ENCODE measurements at places on chromosomes 6 and 20. TPM values are rescaled to one million over a fixed set of nuclear protein-coding genes. Genes with fewer than 3 reads are reported as not detected.

DACT2 gene
- total RNA-seq, result 0.72 TPM

ZNF133 gene
- 29.9 TPM for total RNA-seq

C20orf96 gene
- total RNA-seq, result 0.85 TPM

ANKRD66 gene
- total RNA-seq, result not detected

CST4 gene
- total RNA-seq, result not detected

ASIP gene
- total RNA-seq, result not detected

CASS4 gene
- 0.24 TPM for total RNA-seq

KATNA1 gene
- 17.5 TPM for total RNA-seq

CAP2 gene
- total RNA-seq, result 3.2 TPM

VWA7 gene
- 0.48 TPM for total RNA-seq

NFS1 gene
- 30.9 TPM for total RNA-seq

AP5S1 gene
- 8.5 TPM for total RNA-seq

OOEP gene
- total RNA-seq, result not detected

PDE10A gene
- 4.8 TPM for total RNA-seq

BNIP5 gene
- total RNA-seq, result not detected

HTR1E gene
- not detected for total RNA-seq

IL17F gene
- not detected for total RNA-seq

BPIFA2 gene
- not detected for total RNA-seq

CGAS gene
- total RNA-seq, result 9.2 TPM

HFE gene
- total RNA-seq, result 5.5 TPM

PARD6B gene
- total RNA-seq, result 19.0 TPM

RHAG gene
- total RNA-seq, result not detected

SPEF1 gene
- total RNA-seq, result not detected

ULBP3 gene
- total RNA-seq, result 4.0 TPM

C20orf202 gene
- total RNA-seq, result not detected

JAG1 gene
- total RNA-seq, result 205 TPM

ZKSCAN3 gene
- total RNA-seq, result 3.1 TPM

TRERF1 gene
- total RNA-seq, result 0.96 TPM

LCA5 gene
- 2.7 TPM for total RNA-seq

PAK5 gene
- total RNA-seq, result not detected

MEP1A gene
- total RNA-seq, result not detected

FOXS1 gene
- total RNA-seq, result not detected

PPP1R3G gene
- 3.4 TPM for total RNA-seq

PTCHD4 gene
- total RNA-seq, result 1.9 TPM

OLIG3 gene
- total RNA-seq, result not detected

SERAC1 gene
- total RNA-seq, result 9.6 TPM

WFDC12 gene
- total RNA-seq, result 0.96 TPM

CEP250 gene
- 17.8 TPM for total RNA-seq

SPATA25 gene
- 0.72 TPM for total RNA-seq

CALHM6 gene
- 1.4 TPM for total RNA-seq

GATA5 gene
- not detected for total RNA-seq

LST1 gene
- total RNA-seq, result not detected

SLC17A2 gene
- not detected for total RNA-seq

SPTLC3 gene
- 5.1 TPM for total RNA-seq

MOCS1 gene
- 2.3 TPM for total RNA-seq

GCM1 gene
- not detected for total RNA-seq

TRIM31 gene
- not detected for total RNA-seq

TSBP1 gene
- total RNA-seq, result not detected

GABRR1 gene
- not detected for total RNA-seq

RIPOR2 gene
- total RNA-seq, result under 0.01 TPM

PREP gene
- 26.5 TPM for total RNA-seq

RAMACL gene
- total RNA-seq, result 0.72 TPM

PI3 gene
- total RNA-seq, result 45.3 TPM

PTPN1 gene
- 31.3 TPM for total RNA-seq

Measured in tracheal epithelial cell (primary cell).